ENCODE measurements at places on chromosomes 3 and 15.

DNA sequence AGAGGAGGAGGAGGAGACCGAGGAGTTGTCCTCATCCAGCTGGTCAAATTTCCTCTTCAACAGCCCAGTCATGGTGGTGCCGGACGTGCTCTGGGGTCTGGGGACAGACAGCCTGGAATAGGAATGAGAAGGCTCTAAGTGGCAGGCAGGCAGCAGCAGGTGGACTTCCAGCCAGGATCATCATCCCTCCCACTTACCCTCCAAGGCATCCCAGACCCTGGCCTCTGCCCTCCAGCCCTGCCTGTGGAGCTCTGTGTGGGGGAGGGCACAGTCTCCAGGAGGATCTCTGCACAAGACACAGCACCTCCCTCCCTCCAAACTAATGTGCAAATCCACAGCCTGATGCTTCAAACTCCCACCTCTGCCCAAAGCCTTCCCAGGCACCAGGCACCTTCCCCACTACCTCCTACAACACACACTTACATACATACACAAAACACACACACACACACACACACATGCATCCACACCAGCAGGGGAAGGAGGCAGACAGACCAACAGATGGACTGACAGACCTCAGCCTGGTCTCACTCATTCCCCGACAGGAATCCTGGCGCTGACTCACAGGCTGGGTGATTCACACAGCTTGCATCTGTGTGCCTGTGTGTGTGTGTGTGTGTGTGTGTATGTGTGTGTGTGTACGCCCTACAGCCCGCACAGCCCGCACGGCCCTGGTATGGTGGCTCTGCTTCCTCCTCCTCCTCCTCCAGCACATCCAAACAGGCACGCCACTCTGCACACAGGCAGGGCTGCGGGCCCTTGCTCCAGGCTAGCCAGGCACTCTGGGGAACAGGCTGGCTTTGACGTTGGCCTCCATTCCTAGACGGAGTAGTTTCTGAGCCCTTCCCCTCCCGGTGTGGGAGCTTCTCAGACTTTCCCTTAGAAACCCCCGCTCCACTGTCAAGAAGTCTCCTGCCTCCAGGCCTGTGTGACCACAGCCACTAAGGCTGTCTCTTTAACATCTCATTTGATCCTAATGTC lies 6.5 kb downstream of the CSRNP1 start:
- DNase-seq = peak; percentile 74

DNA sequence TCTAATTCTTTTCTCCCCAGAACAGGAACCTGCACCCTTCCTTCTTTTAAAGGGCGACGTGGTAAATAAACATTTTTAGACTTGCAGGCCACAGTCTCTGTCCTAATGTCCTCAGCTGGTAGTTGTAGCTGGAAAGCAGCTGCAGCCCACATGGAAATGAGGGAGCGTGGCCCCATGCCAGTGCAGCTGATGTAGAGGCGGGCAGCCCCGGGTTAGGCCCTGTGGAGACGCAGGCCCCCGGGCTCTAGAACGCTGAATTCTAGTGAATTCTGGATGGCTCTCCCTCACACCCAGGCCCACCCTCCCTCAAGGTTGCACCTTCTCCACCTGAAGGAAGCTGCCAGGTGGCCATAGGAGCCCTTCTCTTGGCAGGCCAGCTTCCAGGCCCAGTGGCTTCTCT lies 52.3 kb downstream of the PGPEP1L start:
- no peak for DNase-seq

GRCh38 chr3:29415482-29416223 lies 134.8 kb downstream of the RBMS3 start:
- DNase-seq = no peak

GRCh38 chr3:140896997-140897396 lies 44.6 kb upstream of the SLC25A36 start:
- DNase-seq = no peak

DNA sequence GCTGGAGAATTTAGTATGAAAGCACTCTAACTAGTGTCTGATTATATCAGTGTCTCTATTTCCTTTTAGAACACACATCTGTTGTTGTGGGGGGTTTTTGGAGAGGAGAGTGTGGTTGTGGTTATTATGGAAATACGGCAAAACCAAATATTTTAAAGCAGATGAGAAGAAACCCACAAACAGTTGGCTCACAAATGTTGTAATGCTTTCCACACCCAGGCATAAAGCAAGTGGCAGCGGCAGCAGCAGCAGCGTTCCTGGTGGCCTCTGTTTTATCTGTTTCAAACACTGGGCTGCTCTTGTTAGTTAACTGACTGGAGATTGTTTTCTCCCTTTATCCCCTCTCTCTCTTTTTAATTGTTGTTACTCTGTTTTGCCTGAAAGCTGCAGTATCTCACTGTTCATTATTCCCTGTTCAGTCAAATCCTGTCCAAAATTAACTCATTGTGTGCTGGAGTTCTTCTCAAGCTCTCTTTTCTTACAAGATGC lies 1045.5 kb upstream of the NR2F2 start:
- no peak for DNase-seq

GRCh38 chr3:55604402-55604801 lies 117.3 kb upstream of the WNT5A start:
- DNase-seq = no peak

- DNase-seq = no peak
Observed at GRCh38 chr15:27660676-27661075, 438.4 kb downstream of the OCA2 start.

DNA sequence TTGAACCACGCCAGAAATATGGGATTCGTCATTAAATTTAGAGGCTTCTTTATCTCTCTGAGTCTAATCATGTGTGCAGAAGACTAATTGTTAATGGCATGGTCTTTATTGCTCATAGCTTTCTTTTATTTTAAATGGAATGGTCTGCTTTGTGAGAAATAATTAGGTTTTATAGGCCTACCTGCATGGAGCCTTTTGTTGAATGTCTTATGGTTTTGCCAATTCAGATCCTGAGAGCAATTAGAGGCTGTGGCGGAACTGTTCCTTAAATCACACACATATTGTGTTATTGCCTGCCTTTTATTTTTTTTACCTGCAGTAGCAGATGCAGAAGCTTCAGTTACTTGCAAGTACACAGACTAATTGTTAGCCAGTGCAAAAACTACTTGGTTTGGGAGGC lies 306.2 kb downstream of the NLGN1 start:
- no peak for DNase-seq

GRCh38 chr3:188529228-188529627 lies 375.3 kb downstream of the LPP start:
- DNase-seq = no peak

DNA sequence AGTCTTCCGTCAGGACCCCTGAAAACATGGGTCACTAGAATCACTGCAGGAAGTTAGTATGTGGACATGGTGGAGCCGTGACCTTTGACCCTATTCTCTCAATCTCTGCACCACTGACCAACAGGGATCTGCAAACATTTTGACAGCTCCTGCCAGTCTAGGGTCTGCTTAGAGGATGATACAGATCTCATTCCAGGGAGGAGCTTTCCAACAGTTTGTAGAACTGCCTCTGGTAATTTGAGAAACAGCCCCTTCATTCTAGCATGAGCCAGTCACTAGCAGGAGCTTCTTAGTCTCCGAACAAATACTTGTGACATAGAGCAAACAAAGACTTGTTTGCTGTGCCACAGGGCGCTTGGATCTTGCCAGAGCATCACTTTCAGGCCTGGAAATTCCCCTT lies 270.3 kb upstream of the CFAP20DC start:
- no peak for DNase-seq

DNA sequence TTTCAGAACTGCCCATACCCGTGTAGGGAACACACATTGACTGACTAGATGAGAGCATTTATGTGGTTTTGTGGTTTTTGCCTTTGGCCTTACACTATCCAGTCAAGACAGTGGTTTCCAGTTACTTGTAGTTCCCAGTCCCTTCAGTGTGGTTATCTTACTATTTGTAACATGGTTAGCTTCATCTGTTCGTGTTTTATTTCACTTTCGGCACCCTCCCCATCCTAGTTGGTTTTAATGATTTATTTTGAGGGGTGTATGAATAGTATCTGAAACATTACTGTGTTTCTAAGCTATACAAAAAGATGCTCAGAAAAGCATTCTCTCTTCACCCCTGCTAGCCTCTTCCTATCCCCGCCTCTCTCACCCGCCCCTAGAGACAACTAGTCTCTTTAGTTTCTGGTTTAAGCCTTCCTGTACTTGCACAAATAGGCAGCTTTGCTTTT lies 14.1 kb downstream of the LYSMD4 start:
- no peak for DNase-seq

GRCh38 chr3:192063570-192063969 lies 602.6 kb downstream of the PYDC2 start:
- no peak for DNase-seq

GRCh38 chr15:51313074-51313393 lies 25.4 kb downstream of the CYP19A1 start:
- no peak for DNase-seq

GRCh38 chr15:51126842-51127241 lies 32.1 kb upstream of the TNFAIP8L3 start:
- DNase-seq = no peak

DNA sequence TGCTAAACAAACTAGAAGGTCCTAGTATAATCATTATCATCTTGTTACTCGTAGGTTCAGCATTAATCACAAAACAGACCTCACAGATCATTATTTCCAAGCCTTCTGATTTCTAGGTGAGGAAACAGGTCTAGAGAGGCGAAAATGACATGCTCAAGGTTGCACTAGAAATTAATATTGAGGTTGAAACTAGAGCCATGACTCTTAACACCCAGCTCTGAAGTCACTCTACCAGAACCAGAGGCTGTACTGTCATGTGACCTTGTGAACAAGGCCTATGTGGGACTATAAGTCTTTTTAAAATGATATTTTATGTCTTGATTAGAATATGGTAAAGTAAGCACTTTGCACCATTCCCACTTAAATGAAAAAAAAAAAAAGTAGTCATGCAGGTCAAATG lies 23.8 kb upstream of the FGF12 start:
- no peak for DNase-seq

- no peak for DNase-seq
Observed at GRCh38 chr15:65912235-65912634, 42.9 kb downstream of the RAB11A start.

DNA sequence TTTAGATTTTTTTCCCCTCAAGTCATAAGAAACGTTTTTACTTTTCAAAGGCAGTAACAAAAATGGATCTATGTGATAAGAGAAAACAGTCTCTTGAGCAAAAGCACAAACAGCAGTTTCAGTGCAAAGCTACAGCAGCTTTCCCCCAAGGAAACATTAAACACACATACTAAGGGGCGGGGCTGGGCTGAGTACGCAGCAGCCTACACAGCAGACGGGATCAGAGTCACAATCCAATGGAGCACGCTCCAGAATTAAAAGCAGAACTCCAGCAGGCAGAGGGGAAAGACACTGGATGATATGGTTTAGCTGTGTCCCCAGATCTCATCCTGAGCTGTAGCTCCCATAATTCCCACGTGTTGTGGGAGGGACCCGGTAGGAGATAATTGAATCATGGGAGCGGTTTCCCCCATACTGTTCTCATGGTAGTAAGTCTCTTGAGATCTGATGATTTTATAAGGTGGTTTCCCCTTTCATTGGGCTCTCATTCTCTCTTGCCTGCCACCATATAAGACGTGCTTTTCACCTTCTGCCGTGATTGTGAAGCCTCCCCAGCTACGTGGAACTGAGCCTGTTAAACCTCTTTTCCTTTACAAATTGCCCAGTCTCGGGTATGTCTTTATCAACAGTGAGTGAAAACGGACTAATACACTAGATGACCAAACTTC lies 116.2 kb upstream of the SLCO3A1 start:
- DNase-seq = no peak

DNA sequence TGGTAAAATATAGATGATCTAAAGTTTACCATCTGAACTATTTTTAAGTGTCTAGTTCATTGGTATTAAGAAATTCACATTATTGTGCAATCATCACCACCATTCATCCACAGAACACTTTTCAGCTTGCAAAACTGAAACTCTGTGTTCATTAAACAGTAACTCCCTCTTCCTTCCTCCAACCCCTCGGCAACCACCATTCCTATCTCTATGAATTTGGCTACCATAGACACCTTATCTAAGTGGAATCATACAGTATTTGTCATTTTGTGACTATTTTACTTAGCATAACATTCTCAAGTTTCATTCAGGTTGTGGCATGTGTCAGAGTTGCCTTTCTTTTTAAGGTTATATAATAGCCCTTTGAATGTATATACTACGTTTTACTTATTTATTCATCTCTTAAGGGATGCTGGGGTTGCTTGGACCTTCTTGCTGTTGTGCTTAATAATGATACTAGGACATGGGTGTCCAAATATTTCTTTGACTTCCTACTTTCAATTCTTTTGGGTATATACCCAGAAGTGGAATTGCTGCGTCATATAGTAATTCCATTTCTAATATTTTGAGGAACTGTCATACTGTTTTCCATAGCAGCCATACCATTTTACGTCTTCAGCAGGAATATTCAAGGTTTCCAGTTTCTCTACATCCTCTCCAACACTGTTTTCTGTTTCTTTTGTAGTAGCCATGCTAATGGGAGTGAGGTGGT lies 20.9 kb downstream of the KAT2B start:
- DNase-seq = no peak

DNA sequence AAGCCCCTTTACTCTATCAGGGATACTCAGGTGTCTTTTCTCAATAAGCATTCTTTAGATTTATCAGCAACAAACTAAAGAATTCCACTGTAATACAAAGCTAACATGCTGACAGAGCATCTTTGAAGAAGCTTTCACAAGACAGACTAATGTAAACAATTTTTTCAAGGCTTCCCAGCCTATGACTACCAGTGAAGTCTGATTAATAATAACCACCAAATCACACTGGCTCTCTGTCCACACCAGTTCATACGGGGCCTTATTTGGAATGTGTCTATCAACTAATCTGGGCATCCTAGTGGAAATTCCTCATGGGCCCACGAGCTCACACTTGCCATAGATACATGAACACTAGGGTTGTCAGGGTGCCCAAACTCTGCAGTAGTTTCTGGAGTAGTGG lies 84.5 kb downstream of the EFL1 start:
- no peak for DNase-seq

GRCh38 chr3:197296545-197296944 lies 1.9 kb downstream of the DLG1 start:
- no peak for DNase-seq

DNA sequence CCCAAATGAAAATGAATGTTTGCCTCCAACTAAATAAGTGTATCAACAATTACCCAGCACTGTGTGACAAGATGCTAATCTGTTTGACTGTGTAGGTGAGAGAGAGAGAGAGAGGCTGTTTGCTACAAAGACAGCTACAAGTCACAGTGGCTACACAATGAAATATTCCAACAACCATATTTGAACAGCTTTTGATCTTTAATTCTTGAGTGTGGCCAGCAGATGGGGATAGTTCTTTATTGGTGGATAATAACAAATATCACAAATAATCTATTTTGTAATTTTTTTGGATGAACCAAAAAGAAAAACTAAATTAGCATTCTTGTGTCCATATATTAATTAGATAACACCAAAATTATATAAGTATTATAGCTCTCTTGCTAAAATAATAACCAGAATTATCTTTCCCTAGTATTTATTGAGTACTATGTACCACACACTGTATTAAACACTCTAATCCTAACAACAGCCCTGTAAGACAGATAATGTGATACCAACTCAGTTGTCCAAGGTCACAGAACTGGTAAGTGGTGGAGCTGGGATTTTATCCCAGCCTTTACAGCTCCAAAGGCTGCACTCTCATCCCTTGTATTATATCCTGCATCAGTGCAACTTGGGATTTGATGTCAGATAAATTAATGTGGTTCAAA lies 61.9 kb upstream of the C3orf80 start:
- DNase-seq = no peak

Data from thoracic aorta (tissue), 2 donors.